GM23338 (cell line): ENCODE measurements at places on chromosomes 3 and 15.

DNA sequence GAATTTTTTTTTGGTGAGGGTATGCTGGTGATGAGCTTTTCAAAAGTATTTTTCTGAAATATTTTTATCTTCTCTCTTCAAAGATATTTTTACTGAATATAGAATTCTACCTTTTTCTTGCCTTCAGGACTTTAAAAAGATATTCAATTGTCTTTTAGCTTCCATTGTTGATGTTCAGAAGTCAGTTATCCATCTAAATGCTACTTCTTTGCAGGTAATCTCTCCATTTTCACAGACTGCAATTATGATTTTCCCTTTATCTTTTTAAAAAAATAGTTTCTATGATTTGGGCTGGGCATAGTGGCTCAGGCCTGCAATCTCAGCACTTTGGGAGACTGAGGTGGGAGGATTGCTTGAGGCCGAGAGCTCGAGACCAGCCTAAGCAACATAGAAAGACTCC lies 222.4 kb downstream of the IL20RB start:
- no peak for DNase-seq

GRCh38 chr3:75395580-75396315 lies 268.4 kb upstream of the FRG2C start:
- DNase-seq = no peak

- no peak for DNase-seq
Observed at GRCh38 chr3:121073011-121073410, 165.0 kb downstream of the STXBP5L start.

DNA sequence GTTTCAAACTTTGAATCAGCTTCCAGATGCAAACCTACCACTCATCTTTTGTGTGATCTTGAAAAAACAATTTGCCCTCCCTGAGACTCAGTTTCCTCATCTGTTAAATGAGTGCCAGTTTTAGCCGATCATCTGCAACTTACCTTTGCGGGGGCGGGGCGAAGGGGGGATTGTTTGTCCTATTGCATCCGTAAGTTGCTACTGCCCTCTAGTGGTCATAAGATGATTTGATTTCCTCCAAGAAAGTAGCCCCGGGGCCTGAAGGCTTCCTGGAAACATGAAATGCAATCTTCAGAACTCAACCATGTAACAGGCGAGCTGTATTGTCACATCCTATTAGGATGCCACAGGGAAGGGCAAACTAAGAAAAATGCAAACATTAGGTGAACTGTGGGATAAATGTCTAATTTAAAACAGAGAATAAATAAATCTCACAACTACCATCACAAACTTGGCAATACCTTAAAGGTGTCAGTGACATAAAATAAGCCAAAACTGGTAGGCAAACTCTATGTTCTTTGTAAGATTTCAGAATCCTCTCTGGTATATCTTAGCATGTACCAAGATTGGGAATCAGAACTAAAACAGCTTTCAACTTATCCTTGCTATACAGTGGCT lies 63.5 kb upstream of the CLDN18 start:
- DNase-seq = peak; percentile 95

GRCh38 chr3:71251156-71251775 lies 332.3 kb downstream of the FOXP1 start:
- DNase-seq = no peak

GRCh38 chr15:52749258-52749657 lies 40.9 kb downstream of the ONECUT1 start:
- DNase-seq = peak; percentile 29

GRCh38 chr15:67186226-67186649 lies 68.2 kb downstream of the AAGAB start:
- no peak for DNase-seq

DNA sequence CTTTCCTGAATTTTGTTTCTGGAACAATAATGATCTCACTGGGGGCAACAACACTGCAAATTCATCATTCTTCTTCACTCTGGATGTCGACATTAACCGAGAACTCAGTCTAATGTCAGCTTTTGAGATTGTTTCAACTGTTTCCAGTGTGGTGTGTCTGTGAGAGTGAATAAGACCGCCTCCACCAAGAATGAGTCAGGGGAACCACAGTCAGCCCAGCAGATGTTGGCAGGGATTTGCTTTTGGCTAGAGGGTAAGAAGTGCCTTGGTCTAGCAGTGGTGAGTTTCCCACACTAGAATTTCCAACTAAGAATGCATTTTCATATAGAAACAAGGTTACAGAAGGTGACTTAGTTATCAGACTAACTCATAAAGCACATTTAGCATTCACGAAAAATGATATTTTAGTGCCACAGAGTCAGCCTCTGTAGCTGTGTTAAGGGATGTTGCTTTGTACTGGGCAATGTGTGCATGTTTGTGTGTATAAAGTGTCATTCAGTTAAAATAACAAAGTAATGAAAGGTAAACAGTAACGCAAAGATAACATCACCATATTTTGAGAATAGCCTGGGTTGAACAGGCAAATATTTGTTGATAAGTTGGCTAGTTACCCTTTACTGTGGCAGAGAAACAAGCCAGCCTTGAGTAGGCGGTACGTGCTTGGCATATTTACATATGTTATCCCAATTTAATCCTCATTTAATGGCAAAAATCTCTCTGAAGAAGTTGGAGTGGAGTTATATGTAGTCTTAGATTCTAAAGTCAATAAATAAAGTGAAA lies 33.8 kb downstream of the DRD3 start:
- no peak for DNase-seq

DNA sequence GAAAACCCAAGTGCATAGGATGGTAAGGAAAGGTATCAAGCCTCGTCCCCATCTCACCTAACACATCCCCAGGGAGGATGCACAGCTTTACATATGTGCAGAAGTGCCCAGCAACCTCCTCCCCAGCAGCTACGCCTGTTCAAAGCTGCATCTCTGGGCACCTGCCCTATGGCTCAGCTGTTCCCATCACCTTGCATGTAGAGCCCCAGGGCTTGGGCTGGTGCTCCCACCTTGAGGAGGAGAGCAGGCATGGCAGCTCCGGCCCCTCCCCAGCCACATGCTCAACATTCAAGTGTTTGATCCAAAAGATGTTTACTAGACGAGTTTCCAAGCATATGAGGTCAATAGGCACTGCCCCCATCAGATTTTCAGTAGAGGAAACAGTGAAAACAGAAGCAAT lies 173.5 kb downstream of the ATP10A start:
- DNase-seq = peak; percentile 64

GRCh38 chr15:44018151-44018550 lies 176.9 kb downstream of the FRMD5 start:
- no peak for DNase-seq

GRCh38 chr15:67105065-67105951 lies 39.9 kb downstream of the SMAD3 start:
- no peak for DNase-seq
